Hematopoietic multipotent progenitor cell treated with erythropoietin and hydrocortisone succinate and interleukin-3 and kit ligand, for 8 days (in vitro differentiated cells): ENCODE measurements at places on chromosomes 13 and 19.

- DNase-seq = peak; percentile 64
These were observed 28.5 kb downstream of the ZNF266 start for GRCh38 chr19:9406798-9407352.

GRCh38 chr19:33192010-33192409, 2.1 kb upstream of the LRP3 start:
- DNase-seq = no peak

GRCh38 chr19:35363001-35363590, 4.8 kb downstream of the FFAR3 start:
- DNase-seq = no peak

DNA sequence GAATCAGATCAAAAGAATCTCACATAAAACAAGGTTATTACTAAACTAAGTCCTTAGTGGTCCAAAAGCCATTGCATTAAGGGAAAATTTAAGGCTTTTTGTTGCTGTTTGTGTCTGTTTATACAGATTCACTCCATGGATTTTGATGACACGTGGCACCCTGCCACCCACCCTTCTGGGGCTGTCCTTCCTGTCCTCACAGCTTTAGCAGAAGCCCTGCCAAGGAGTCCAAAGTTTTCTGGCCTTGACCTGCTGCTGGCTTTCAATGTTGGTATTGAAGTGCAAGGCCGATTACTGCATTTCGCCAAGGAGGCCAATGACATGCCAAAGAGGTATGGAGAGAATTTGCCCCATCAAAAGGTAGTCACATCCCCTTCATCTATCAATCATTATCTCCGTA, 6.9 kb downstream of the ACOD1 start:
- DNase-seq = no peak

DNA sequence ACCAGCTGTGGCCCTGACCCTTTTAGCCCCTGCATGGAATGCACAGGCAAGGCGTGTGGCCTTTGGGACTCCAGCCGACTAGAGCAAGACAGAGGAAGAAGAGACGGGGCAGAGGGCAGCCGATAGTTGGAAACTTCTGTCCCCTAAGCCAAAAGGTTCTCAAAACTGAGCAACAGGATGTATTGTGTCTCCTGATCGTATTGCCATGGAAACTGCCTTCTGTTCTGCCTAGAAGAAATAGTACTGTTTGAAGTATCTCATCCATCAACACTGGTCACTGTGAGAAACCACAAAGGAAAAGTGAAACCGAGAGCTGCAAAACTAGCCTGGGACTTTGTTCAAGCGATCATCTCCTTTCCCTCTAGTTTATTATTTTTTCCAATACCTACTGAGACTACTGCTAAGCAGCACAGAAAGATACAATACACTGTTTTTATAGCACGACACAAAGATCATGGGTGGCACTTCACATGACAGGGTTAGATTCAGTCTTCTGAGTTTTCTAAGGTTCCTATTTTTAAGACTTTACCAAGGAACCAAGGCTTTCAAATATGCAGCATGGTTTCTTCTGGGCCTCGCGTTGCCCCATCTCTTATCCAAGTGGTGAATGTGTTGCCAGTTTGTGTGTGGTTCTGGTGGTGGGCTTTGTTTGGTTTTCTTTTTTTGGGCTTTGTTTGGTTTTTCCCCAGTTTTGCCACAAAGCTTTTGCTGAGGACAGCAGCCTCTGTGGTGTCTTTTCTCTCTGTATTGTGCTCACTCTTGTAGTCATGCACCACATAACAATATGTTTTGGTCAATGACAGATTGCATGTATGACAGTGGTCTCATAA, 49.3 kb upstream of the GPR183 start:
- peak; percentile 75 for DNase-seq

GRCh38 chr13:110187641-110188161, 119.3 kb downstream of the COL4A1 start:
- no peak for DNase-seq

DNA sequence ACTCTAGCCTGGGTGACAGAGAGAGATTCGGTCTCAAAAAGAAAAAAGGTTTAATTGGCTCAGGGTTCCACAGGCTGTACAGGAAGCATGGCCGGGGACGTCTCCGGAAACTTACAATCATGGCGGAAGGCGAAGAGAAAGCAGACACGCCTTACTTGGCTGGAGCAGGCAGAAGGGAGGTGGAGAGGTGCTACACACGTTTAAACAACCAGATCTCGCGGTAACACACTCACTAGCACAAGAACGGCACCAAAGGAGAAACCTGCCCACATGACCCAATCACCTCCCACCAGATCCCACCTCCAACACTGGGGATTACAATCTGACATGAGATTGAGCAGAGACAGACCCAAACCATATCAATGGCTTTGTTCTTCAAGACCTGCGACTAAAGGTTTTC, 12.8 kb downstream of the CASP14 start:
- DNase-seq = no peak

GRCh38 chr13:43988302-43988701, 108.6 kb downstream of the LACC1 start:
- DNase-seq = no peak

DNA sequence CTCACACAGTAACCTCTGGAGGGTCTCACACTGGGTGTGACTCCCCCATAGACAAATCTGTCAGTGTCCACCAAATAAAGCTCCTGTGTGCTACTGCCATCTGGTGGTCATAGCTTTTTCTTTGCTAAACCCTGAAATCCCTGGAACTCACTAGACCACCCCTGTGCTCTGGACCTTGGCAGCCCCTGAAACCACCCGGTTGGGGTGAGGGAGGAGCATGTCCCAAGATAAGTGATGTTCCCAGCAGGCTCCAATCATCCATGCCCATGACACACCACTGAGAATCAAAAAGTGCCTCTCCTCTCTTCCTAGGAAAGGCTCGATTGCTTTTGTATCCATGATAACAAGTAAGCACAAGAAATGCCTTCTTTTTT, 6.5 kb upstream of the HSD17B14 start:
- peak; percentile 77 for DNase-seq

DNA sequence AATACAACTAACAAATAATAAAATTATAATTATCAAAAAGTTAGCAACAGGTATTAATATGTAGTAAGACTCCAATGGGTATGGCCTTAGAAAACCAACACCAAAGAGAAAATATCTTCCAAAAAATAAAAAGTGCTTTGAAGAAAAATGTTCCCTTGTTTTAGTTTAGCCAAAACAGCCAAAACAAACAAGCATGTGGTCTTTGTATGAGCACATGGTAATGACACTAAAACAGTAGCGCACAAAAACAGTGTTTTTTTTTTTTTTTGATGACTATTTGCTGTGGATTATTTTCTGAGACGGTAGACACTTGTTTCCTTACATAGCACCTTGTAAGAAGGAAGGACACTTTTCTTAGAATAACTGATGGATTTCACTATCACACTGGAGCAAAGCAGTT, 459.3 kb downstream of the ITGBL1 start:
- DNase-seq = no peak

DNA sequence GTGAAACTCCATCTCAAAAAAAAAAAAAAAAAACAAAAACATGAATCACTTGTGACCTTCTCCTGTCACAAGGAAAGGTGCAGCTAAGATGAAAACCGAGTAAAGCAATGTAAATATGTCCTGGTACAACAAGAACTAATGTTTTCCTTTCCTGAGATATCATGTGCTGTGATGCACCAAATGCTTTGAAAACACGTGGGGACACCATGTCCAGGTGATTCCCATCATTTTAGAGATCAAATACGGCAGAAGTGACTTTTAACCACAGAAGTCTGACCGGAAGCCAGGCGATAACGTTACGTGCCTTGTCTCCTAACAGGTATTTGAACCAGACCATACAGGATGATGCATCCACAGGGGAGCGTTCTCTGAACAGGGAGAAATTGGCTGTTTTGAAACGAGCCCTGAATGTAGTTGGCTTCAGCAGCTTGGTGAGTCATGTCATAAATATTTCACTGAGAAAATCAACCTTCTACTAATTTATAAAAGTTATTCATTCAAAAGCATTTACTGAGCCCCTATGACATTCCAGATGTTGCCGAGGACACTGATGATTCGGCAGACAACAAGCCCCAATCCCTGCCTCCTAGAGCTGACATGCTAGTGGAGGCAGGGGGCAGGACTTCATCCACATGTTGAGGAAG, 328.1 kb downstream of the MYO16 start:
- DNase-seq = no peak

- peak; percentile 61 for DNase-seq
These were observed 10.1 kb downstream of the RPS28 start for GRCh38 chr19:8331263-8331845.

- peak; percentile 47 for DNase-seq
These were observed 4.6 kb downstream of the TM9SF2 start for GRCh38 chr13:99505814-99506269.

DNA sequence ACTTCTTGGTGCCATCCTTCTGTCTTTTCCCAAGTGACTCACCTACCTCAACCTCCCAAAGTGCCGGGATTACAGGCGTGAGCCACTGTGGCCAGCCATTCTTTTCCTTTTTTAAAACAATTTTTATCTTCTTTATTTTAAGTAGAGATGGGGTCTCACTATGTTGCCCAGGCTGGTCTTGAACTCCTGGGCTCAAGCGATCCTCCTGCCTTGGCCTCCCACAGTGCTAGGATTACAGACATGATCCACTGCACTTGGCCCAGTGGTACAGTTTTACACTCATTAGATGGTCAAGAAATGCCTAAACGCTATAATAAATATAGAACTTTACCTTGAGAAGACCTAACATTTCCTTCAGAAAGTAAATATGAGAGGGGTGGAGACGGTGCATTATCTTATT, 24.5 kb downstream of the GP6 start:
- no peak for DNase-seq

DNA sequence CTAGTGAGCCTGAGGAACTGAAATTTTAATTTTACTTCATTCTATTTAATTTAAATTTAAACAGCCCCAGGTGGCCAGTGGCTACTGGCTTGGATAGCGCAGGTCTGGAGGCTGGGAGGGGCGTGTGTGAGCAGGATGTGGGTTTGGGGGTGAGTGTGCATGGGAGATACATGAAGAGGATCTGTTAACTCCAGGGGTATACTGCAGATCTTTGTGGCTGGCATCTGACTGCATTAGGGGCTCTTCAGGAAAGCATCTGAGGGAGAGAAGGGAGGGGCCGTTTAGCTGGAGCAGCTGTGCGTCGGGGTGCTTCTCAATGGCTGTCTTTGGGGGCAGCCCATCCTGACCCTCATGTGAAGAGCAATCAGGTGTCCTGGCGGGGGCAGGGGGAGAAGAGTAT, 6.8 kb downstream of the SHANK1 start:
- peak; percentile 42 for DNase-seq

- no peak for DNase-seq
These were observed 13.5 kb upstream of the BCL3 start for GRCh38 chr19:44735011-44735410.

DNA sequence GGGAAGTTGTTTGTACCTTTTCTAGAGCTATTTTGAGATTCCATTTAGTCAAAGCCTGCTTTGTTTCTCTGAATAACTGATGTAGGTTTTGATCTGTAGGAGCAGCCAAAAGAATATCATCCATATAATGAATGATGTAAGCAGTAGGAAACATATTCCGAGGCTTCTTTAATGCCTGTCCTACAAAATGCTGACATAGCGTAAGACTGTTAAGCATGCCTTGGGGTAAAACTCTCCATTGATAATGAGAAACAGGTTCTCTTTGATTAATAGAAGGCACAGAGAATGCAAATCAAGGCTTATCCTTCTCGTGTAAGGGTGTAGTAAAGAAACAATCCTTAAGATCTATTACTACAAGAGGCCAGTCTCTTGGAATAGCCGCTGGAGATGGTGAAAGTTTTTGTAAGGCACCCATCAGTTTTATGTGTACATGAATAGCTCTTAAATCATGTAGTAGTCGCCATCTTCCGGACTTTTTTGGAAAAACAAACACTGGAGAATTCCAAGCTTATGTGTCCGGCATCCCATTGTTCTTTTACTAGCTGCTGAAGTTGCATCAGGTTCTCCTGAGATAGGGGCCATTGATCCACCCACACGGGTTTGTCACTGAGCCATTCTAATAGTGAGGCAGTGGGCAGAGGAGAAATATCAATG, 13.5 kb downstream of the FPR3 start:
- no peak for DNase-seq

GRCh38 chr19:36008336-36008978, at the start of gene SYNE4:
TSS of gene SYNE4 (minus strand) at chr19:36008813. CDS start at chr19:36008681, 132 bp downstream.
- no peak for DNase-seq

DNA sequence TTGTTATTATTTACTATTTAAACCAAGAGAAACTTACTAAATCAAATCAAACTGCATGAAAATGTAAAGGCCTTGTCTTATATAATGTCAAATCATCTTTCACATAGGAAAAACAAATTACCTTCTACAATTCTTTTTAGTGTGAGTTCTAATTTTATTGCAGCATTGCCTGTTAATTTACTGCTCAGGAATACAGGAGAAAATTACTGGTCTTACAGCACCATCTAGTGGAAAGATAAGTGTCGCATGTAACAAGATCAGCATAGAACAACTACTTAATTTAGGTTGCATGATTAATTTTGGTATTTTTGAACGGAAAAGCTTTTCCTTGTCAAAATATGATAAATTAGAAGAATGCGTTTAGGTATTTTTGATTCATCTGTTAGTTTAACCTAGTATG, 502.7 kb downstream of the UQCRFS1 start:
- DNase-seq = peak; percentile 68

DNA sequence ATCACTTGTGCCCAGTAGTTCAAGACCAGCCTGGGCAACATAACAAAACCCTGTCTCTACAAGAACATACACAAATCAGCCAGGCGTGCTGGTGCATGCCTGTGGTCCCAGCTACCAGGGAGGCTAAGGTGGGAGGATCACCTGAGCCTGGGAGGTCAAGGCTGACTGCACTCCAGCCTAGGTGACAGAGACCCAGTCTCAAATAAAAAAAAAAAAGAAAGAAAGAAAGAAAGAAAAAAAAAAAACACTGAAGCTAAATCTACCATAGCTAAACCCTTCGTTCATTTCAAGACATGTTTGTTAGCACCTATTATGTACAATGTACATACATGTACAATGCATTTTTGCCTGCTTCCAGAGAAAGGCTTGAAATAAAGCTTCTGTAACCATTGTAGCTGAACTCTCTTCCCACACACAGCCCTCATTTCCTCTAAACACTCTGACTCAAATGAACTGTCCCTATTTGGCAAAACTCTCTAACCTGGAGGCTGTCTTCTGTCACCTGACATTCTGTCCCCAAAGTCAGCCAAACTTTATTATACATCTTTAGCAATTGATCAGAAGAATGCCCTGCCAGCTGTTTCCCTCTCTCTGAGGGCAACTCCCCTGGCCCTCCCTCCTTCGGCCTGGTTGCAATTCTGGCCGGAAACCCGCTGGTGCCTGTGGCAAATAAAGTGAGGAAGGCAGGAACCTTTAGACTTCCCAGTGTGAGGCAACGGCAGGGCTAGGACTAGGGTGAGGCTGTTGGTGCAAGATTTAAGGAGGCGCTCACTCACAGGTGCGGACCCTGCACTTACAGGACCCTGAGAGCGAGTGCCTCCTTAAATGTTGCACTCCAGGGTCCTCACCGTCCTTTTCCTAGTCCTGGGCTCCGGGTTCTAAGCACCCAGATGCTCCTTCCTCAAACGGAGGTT, 1.8 kb downstream of the ETHE1 start:
- peak; percentile 42 for DNase-seq

DNA sequence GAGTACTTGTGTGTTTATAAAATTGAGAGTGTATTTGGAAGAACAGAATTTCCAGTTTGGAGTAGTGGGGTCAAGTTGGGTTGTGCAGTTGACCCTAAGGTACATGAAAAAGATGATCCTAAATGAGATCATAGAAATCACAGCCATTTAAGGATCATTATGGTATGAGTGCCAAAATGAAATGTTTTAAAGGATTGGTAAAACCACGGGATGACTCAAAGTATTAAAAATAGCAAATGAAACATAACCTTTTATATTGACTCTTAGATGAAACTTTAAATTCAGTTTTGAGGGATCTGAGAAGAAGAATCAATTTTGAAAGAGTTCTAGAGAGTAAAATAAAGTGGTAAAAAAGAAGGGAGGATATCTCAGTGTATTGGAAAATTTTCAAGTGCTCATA, 773.8 kb downstream of the GPC5 start:
- DNase-seq = no peak
